Activated T-cell treated with anti-CD3 and anti-CD28 coated beads for 4 hours (primary cell): ENCODE measurements at places on chromosomes 11 and 22.

DNA sequence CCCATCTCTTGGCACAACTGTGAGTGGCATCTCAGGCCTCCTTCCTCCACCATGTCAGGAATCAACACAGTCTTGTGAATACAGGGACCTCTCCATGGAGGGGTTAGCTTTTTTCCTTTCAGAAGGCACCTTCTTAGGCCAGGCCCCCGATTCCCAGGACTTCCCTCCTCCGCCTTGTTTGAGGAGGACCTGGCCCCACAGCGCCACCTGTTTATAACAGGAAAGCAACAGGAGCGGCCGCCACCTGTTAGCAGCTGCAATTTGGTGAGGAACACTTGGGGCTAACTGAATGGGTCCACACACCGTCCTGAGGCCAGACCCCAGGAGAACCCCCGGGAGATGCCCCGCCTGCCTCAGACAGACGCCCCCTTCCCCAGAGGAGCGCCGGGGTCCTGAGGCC lies 3.8 kb upstream of the PKP3 start:
- DNase-seq, result no peak

- DNase-seq, result no peak
Observed at GRCh38 chr22:23704062-23704461, 13.2 kb downstream of the RGL4 start.

- no peak for DNase-seq
Observed at GRCh38 chr22:45626198-45626651, 45.4 kb upstream of the ATXN10 start.

- DNase-seq, result no peak
Observed at GRCh38 chr11:71286701-71287643, 34.6 kb upstream of the SHANK2 start.

DNA sequence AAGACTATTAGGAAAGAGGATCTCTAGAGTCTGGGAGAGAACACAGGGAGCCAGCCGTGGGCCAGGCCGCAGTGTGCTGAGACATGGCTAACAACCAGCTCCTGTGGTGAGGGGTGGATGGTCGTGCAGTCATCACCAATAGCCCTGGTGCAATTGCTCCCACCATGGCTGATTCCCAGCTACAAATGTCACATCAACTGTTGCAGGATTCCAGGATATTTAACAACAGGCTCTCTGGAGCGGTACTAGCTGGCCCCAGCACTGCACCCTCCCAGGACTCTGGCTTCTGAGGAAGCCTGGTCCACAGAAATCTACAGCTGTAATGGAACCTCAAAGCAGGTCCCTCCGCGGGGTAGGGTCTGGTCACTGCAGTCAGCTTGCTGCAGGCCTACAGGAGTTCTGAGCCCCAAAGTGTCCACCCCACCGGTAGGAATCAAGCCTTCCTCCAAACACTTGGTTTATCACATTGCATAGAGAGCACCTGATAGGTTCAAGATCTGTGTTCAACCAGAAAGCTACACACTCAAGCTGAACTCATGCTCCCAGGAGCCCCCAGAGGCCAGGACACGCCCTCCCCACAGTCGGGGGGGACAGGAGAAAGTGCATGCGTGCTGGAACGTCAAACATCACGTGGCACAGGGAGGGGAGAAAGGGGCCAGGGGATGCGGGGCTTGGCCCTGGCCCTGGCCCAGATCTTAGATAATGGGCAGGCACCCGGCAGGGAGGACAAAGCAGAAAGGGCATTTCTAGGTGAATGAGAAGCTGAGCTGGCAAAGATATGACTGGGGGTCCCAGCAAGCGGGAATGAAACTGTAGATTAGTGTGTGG lies 609.0 kb downstream of the TBC1D22A start:
- no peak for DNase-seq

DNA sequence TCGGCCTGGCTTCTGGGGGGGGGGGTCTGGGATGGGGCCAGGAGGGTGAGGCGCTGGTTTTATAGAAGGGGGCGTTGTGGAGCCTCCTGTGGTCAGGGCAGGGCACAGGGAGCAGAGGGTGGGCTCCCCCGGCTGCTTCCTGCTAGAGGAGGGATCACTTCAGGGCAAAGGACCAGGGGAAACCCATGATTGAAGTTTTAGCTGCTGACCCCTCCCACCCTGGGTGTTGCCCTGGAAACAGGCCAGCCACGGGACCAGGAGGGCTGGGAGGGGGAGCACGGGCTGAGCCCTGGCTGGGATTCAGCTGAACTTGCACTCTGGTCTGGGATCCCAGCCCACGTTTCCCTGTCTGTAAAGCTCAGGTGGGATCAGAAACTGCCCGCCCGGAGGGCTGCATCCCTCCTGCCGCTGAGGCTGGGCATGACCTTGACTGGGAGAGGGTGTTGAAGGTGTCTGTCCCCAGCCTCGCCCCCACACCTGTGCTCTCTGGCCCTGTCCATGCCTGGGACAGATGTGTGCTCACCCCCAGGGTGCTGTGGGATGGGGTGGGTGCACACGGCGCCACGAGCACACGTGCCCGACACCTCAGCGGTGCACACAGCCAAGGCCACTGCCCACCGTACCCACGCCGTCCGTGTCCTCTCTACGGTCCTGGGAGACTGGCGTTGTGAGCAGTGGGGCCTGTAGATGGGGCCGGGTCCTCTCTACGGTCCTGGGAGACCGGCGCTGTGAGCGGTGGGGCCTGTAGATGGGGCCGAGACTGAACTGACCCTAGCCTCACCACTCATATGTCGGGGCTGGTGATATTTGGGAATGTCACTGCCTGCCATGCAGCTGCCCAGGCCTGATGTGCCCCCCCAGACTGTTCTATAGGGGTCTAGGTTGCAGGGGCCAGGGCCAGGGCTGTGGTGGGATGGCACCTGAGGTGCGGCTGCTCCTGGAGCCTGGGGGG lies 2.3 kb downstream of the TSPAN4 start:
- DNase-seq, result no peak

DNA sequence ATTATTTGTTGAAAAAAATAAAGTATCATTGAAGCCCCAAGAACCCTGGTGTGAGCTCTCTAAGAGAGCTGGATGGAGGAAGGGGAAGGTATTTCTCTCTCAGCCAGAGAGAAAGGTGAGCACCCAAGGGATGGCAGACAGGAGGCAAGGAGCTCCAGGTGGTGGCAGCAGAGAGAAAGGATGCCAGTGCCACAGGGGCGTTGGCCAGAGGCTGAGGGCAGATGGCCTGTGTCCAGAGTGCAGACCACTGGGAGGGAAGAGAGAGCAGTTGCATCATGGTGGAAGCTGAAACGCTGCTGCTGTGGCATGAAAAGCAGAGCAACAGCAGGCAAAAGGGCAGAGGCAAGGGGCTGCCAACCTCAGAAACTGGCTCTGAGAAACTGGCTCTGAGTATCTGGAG lies 8.5 kb downstream of the SPON1 start:
- no peak for DNase-seq

DNA sequence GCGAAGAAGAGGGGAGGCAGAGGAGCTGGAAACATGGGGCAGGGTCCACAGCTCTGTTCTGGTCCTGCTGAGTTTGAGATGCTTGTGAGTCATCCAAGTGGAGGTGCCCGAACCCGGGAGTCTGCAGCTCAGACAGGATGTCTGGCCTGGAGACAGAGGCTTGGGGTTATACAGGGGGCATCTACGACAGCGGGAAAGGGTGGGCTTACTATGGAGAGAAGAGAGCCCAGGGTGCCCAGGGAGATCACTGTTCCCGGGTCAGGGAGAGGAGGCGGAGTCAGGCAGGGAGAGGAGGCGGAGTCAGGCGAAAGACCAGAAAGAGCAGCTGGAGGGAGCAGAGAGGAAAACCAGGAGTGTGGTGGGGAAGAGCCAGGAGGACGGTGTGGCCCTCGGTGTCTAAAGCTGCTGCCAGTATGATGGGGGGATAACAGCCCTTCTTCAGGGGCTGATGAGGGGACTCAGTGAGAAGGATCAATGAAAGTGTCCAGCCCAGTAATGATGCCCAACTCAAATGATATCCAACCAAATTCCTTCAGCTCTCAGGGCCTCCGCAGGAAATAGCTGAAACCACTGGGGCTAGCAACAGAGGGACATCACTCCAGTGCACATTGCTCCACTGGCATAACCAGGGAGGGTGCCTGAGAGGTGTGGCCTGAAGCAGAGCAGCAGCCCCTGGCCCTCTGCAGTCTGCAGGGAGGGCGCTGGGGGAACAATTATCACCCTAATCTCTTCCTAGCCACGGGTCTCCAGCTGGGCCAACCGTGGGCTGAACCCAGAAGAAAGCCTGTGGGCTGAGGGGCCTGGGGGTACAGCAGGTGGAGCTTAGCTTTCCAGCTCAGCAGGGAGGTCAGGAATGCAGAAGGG lies 2.6 kb upstream of the LTBP3 start:
- no peak for DNase-seq

DNA sequence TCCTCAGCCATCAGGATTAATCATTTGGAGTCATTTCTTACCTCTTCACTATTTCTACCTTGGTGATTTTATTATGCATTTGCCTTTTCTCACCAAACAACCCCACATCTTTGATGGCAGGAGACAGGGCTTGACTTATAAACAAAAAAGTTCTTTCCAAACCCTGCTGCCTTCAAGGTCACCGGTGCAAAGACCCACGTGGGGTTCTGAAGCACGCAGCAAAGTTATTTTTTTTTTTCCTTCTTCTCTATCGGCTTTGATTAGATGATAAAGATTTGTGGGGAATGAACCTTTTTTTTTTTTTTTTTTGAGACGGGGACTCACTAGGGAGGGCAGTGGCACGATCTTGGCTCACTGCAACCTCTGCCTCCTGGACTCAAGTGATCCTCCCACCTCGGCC lies 44.1 kb downstream of the DRG1 start:
- DNase-seq, result no peak

- DNase-seq, result no peak
Observed at GRCh38 chr11:1755692-1756561, 5.5 kb upstream of the IFITM10 start.

GRCh38 chr11:64894070-64894811 lies 15.8 kb upstream of the EHD1 start:
- peak; percentile 87 for DNase-seq

DNA sequence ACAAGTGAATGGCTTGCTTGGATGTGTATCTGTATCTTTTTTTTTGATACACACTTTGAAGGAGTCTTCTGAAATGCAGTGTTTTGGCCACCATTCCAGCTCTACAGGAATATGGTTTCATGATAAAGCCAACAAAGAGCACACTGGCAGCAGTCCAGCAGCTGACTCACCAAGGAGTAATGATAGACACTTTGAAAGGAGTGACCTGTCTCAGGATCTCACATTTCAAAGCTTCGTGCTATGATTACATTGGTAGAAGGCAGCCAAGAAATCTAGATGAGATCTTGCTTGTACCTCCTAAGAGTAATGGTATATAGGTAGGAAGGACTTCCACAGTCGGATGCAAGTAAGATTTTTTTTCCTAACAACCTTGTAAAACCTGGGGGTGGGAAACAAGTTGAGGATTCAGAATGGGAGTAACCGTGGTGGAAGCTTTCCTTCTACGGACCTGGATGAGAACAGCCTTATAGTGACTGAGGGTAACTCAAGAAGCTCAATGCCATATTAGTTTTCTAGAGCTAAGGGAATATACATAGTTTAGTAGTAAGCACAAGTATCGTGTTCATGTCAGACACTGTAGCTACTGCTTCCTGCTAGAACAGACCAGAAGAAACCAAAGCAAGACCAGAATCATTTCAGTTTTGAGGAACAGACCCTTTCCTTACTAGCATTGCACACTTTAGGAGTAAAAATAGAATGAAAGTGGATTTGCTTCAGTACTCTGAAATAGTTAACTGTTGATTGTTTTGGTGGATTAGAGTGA lies 25.0 kb downstream of the MTMR3 start:
- DNase-seq, result no peak

DNA sequence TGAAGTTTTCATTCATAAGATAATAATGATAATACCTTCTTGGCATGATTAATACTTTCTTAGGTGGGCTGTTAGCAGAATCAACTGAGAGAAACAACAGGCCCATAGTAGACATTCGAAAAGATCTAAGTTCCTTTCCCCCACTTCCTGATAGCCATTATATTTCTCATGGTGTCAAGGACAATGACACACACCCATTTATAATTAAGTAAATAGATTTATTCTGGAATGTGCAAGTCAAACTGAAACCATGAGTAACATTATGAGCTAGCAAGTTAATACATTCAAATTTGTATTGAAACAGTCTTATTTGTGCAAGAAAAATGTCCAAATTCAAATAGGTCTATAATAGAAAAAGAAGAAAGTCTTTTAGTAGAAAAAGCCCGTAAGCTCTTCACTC lies 301.1 kb downstream of the GUCY1A2 start:
- DNase-seq, result no peak

- no peak for DNase-seq
Observed at GRCh38 chr11:95140397-95141033, 50.9 kb downstream of the ENDOD1 start.

DNA sequence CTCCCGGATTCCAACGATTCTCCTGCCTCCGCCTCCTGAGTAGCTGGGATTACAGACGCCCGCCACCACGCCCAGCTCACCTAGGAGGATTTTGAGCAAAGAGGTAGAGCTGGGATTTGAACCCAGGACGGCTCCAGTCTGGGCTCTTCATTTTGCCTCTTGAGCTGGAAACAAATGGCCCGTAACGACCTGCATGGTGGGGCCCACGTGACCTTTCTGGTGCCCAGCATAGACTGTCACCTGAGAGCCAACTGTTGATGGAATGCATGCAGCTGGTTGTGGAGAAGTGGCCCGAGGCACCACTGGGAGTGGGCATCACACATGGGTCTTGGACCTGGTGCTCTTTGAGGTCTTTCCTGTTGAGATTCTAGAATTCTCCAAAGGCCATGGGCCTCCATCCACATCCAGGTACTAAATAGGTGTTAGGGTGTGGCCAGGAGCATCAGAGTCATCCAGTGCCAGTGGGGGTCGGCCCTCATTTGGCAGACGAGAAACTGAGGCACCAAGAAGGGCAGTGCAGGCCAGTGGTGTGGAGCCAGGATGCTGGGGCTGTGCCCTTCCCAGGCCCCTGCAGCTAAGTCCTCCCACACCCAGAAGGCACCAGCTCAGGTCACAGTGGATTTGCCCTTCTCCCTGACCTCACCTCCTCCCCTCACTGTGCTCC lies 3.9 kb downstream of the ATF4 start:
- DNase-seq, result no peak

GRCh38 chr11:33545931-33546330 lies 154.7 kb downstream of the C11orf91 start:
- no peak for DNase-seq

DNA sequence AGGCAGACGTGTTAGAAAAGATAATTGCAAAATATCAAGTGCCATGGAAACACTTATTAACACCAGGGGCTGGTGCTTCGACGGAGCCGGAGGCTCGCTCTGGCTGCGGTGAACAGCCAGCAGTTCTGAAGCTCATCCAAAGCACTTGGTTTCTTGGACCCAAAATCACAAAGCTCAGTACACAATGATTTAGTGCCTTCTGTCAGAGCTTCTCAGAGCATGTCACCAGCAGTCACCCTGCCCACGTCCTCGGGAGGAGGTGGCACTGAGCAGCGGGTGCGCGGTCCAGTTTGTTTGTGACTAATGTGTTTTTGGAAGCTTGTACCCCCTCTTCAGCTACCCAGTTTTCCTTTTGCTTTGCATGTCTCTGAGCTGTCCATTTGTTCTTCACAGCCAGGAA lies 58.7 kb upstream of the KIRREL3 start:
- no peak for DNase-seq
